ENCODE measurements at places on chromosomes 4 and X. TPM values are rescaled to one million over a fixed set of nuclear protein-coding genes. Genes with fewer than 3 reads are reported as not detected.

DNA sequence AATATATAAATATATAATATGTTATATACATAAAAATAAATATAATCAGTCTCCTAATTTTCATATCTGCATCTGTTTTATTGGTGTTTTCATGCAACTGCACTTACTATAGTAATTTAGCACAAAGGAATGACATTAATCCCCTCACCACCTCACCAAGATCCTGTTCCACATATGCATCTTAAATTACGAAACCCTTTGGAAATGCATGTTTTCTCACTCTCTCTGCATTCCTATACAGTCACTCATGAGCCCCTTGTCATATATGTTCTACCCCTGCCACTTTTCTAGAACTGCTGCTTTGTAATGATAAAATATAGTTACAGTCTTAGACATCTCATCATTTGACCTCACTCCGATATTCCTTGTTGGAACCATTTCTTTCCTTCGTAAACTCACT, 728.7 kb upstream of the SLIT2 start:
- DNase-seq, result no peak

DIAPH2 gene
- total RNA-seq, result 5.9 TPM

GRCh38 chrX:72027024-72027913, 104.4 kb downstream of the RTL5 start:
- no peak for DNase-seq

DNA sequence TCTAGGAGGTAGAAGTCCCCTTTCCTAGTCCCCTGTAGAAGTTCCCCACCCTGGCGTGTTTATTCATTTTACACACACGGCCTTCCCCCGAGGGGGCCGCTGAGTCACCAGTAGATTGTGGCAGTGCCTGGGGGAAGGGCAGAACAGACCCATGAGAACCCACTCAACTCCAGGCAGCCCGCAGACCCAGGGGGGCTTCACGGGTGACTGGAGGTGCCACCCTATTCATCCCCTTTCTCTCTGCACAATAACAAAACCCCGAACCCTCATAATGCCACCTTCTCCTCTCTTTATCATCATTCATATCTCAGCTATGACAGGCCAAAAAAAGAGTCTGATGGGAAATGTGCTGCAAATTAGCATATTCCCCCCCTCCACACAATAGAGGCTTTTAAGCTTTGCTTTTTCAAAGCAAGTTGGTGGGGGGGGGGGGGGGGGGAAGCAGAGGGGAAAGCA, 20.4 kb upstream of the GPM6B start:
- no peak for DNase-seq

GRCh38 chr4:76072760-76073159, 1.7 kb upstream of the ART3 start:
- no peak for DNase-seq

DNA sequence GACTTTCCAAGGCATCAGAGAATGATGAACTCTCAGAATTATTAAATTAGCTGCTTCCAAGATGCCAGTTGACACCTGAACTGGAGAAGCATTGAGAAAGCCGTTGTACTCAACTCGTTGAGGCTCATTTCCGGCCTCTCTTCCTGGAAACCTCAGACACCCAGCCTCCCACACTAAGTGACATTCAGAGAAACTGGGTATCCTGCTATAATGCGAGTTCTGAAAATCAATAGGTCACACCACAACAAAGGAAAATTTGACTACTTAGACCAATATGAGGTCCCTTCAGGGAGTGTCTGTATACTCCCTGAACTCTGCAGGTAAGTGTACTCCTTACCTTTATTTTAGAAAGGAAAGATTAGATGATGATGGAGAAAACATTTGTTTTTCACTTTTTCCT, 51.2 kb downstream of the ENPEP start:
- DNase-seq, result no peak

- DNase-seq, result no peak
These were observed 1.4 kb downstream of the MAEA start for GRCh38 chr4:1291091-1291490.

GRCh38 chr4:39048311-39048710, 13.7 kb upstream of the KLHL5 start:
- DNase-seq, result no peak

DNA sequence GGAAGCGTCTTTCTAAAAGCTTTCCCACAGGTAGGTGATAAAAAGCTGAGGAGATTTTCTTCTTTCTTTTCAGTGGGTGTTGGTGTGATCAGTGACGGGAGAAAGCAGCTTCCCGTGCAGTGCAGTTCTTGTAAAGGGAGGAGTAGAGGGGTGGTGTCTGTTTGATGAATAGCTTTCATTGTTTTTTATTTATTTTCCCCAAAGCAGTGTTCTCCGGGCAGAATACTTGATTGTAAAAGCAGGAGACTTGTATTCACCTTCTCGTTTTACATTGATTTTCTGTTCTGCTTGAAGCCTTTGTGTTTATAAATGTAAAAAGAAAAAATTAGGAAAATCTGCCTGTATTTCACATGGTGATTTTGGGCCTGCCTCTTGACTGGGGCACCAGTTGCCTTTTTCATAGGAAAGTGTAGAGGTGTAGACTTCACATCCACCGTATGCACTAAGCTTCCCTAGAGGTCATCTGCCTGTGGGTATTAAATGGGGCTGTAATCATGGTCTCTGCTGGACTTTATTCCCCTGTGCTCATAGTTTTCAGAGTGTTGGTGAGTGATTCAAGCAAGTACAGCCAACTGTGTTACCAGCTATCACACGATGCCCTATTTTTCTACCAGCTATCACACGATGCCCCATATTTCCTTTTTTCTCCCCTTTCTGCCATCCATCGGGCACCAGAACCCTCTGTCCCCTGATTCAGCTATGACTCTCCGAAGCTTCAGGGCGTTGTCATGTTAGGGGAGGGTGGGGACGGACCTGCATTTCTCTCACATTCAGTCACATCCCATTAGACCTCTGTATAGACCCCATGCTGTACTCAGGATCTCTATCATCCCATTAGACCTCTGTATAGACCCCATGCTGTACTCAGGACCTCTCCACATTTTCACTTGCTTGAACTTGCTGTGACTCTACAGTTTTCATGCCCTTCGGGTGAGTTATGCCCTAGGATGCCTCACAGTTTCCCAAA, 526.5 kb downstream of the TRIML1 start:
- DNase-seq, result no peak

TRO gene
- total RNA-seq, result 6.1 TPM
